ENCODE measurements at places on chromosomes 3 and 15. TPM values are rescaled to one million over a fixed set of nuclear protein-coding genes. Genes with fewer than 3 reads are reported as not detected.

P2RY1 gene
- 15.6 TPM for polyA plus RNA-seq

ACOX2 gene
- 44.2 TPM for polyA plus RNA-seq

MUSTN1 gene
- polyA plus RNA-seq: 1.5 TPM

PLXNB1 gene
- polyA plus RNA-seq: 77.3 TPM

ADAM10 gene
- polyA plus RNA-seq: 167 TPM

TRPC1 gene
- 14.0 TPM for polyA plus RNA-seq

CTXN2 gene
- not detected for polyA plus RNA-seq

All from right lung (tissue), 10 donors.